Activated naive CD4-positive, alpha-beta T cell treated with anti-CD3 and anti-CD28 coated beads for 36 hours (primary cell): ENCODE measurements at places on chromosomes 3 and 15. TPM values are rescaled to one million over a fixed set of nuclear protein-coding genes. Genes with fewer than 3 reads are reported as not detected.

Gene FBXL22
- total RNA-seq = 0.44 TPM

Gene RPLP1
- 2,950 TPM for total RNA-seq

Gene GP5
- total RNA-seq = 0.64 TPM

- no peak for DNase-seq
Observed at GRCh38 chr15:46525984-46526725, 891.3 kb downstream of the SQOR start.

Gene SCG5
- total RNA-seq = 0.57 TPM

DNA sequence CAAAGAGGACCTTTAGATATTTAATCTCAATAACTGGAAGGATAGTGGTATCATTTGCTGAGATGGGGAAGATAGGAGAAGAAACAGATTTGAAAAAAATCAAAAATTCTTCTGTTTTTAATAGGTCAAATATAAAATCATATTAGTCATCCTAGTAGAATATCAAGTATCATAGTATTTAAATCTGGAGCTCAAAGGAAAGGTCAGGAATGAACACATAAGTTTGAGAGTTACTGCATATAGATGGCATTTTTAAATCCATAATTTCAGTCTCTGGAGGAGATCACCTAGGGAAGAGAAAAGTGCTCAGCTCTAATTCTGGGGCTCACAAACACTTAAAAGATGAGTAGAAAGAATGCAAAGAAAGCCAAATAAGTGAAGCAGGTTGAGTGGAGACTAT, 24.9 kb upstream of the CFAP20DC start:
- no peak for DNase-seq

DNA sequence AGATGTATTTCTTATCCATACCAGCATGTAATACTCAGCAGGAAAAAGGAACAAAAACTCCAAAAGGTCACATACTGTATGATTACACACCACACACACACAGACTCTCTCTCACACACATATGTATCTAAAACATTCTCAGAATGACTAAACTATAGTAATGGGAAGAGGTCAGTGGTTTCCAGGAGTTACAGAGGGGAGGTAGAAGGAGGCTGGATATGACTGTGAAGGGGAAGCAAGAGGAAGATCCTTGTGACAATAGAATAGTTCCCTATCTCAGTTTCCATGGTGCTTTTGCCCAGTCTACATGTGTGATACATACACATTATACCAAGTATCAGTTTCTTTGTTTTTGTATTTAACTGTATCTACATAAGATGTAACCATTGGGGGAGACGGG, 190.1 kb downstream of the IL5RA start:
- no peak for DNase-seq

DNA sequence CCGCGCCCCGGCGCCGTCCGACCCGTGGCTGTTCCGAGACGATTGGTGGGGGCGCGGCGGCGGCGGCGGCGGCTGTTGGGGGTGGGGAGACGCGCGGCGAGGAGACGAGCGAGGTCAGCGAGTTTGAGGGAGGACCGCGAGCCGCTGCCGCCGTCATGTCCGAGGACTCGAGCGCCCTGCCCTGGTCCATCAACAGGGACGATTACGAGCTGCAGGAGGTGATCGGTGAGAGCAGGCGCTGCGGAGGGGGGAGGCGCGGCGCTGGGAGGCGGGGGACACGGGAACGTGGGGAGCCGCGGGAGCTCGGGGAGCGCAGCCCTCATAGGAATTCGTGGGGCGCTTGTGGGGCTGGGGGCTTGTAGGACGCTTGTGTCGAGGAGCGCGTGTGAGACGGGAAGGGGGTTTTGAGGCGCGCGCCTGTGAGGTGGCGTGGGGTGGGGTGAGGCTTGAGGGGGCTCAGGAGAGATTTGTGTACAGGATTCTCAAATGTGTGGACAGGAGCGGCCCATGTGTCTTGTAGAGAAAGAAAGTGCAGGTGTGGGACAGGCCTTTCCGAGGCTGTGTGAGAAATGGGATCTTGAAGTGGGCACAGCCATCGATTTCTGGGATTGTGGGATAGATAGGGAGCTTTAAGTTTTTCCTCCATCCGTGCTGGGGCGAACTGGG, 518 bp downstream of the OXSR1 start:
- peak; percentile 48 for DNase-seq

Gene ZIC4
- not detected for total RNA-seq

GRCh38 chr3:110070161-110070916, 733.0 kb upstream of the DPPA4 start:
- no peak for DNase-seq

- no peak for DNase-seq
Observed at GRCh38 chr15:85133709-85134108, 152.1 kb downstream of the PDE8A start.

- no peak for DNase-seq
Observed at GRCh38 chr15:57312318-57313133, 63.8 kb upstream of the CGNL1 start.

DNA sequence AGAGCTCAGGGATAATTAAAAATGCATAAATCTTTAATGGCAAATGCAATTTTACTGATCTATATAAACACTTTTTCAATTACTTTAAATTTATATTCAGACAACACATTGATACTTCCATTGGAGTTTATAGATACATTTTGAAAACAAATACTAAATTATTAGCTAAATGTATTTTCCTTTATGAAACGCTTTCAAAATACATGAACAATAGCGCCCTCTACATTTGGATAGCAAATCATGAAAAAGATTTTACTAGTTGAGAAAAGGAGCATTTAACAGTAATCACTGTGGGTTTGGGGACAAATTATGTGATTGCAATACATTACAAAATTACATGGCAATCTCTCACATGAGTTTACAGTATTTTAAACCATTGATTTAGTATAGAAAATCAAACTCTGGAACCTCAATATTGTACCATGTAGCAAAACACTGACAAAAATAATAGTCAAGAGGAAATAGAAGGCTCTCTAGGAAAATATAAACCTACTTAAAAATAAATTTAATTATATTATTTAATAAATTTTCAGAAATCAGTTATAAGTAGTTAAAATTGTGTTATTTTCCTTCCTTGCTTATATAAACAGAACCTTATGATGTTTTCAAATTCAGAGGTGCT, 207.9 kb downstream of the ZIC1 start:
- no peak for DNase-seq

DNA sequence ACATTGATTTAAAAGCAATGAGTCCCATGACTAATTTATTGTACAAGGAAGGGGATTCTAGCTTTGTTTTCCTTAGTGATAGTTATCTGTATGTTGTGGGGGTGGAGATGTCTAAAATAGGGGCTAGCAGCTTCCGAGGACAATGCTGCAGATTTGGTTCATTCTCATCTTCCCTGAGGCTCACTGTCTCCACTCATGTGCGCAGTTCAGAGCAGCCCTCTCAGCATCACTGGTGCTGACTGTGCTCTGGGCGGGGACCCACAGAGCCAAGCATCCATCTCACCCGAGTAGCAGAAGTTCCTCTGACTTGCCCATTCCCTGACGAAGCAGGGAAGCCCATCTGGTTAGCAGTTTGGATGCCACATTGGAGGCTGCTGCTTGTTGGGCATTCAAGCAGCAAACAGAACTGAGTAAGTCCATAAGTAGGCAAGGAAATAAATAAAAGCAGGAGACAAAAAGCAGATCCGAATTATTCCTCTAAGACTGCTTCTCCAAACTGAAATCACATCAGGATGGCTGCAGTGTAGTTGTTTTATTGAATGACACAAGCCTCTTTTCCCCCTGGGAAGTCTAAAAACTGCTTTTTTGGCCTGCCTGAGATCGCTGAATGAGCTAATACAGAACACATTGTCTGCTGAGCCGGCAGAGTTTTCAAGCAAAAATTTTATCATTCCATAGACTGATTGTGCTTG, 27.5 kb downstream of the RARB start:
- no peak for DNase-seq

- DNase-seq = no peak
Observed at GRCh38 chr3:142228964-142229363, 3.6 kb upstream of the GK5 start.

DNA sequence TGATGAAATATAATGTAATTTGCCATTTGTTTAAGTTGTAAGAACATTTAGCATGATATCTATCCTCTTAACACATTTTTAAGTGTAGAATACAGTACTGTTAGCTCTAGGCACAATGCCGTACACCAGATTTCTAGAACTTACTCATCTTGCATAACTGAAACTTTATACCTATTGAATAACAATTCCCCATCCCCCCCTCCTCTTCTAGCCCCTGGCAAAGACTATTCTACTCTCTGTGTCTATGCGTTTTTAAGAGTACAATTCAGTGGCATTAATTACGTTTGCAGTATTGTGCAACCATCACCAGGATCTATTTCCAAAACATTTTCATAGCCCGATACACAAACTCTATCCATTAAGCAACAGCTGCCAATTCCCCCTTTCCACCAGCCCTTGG, 261.7 kb downstream of the PLOD2 start:
- no peak for DNase-seq

Gene ADIPOQ
- total RNA-seq = not detected

DNA sequence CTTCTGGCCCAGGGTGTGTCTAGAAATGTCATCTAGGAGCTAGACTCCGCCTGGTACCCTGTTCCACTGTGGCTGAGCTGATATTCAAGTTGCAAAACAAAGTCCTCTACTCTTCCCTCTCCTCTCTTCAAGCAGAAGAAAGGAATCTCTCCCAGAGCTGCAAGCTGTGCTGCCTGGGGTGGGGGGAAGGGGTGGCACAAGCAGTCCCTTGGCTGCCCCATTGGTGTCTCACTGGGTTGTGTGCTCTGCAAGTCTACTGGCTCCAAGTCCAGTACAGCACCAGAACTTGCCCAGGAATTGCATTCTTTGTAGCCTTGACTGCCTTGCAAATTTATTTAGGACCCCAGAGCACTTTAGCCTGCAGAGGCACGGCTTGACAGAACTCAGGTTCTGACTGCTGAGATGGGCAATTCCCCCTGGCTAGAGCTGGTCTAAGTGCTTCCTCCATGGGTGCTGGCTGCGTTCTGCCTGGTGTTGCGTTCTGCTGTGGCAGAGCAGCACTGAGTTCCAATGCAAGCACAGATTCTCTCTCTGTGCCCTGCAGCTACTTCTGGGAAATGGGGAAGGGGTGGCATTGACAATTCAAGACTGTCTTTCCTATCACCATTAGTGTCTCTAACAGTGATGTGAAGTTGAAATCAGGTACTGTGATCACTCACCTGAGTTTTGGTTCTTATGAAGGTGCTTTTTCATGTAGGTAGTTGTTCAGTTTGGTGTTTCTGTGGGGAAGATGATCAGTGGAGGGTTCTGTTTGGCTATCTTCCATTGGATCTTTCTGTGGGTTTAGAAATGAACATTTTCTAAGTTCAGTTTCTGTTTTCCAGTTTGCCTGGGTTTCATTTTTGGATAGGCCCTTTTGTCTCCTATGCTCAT, 39.5 kb downstream of the OXSR1 start:
- DNase-seq = no peak

Gene GJD2
- total RNA-seq = not detected

GRCh38 chr15:88467073-88467934, at the start of the genes MRPL46 and MRPS11:
TSS of gene MRPL46 (minus strand) at chr15:88467388. CDS start at chr15:88467377, 11 bp downstream.
TSS of gene MRPS11 (plus strand) at chr15:88467708. CDS start at chr15:88467718, 10 bp downstream.
- peak; percentile 93 for DNase-seq

DNA sequence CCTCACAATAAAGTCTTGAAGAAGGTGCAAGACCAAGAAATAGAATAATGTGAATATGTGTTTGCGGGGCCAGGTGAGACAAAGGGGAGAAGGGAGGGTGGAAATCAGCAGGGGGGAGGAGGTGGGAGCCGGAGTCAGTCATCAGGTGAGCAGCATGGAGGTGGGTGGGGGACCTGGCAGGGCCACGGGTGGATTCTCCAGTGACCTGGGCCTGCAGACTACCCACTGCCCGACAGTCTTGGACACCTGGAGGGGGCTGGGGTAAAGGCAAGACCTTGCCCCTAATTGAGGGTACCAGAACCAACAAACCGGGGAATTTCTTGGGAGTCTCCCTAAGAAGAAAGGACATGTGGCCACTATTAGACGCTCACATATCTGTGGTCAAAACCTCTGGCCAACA, 95.8 kb downstream of the CHSY1 start:
- DNase-seq = no peak

Gene PAK6
- not detected for total RNA-seq

GRCh38 chr3:39106851-39107387, 508 bp downstream of the GORASP1 start:
- DNase-seq = peak; percentile 28

Gene CD200R1
- total RNA-seq = 1.1 TPM

Gene IL17RC
- 0.21 TPM for total RNA-seq

- DNase-seq = no peak
Observed at GRCh38 chr3:9122732-9123364, 126.6 kb downstream of the SRGAP3 start.

GRCh38 chr3:51921081-51921578, 18.0 kb upstream of the IQCF1 start:
- DNase-seq = no peak

Gene CRYGS
- total RNA-seq = 1.5 TPM

DNA sequence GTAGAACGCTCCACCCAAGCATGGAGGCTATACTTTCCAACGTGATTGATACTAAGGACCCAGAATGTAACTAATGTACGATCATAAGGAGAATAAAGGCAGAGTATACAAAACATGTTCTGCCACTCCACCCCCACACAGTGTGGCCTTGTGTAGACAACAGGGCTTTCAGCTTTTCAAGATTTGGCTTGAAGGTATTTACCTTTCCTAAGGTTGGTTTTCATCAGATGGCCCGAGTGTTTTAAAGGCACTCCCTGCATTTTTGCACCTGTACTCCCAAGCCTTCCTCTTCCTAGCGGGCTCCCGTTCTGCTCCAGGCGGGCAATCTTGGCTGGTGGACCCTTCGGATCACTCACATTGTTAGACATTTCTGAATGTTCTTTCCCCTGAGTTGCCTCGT, 4.6 kb downstream of the SATB1 start:
- DNase-seq = no peak

DNA sequence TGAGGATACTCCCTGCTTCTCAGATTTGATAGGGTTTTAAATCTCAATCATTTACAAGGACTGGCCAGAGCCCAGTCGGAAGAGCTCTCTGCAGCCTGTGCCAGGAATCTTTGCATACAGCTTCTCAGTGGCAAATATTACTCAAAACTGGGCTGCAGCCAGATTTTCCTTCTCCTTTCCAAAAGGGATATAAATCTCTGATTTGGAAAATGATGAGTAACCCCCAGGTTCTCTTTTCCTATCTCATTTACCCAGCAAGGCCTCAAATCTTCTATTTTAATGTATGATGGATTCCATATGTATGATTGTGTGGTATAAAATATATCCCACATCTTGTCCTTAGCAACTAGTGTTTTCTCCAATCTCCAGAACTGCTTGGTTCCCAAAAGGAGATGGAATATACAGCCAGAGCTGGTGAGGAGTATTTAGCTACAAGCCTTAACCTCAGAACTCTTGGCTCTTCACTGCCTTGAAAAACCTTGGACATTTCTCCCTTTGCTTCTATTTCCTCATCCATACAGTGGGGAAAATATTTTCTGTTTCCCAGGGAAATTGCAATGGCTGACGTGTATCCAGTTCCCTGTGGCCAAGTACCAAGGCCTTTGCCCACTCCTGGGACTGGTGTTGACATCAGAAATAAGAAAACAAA, 114.4 kb downstream of the ATG7 start:
- no peak for DNase-seq

Gene TMEM108
- not detected for total RNA-seq

- DNase-seq = no peak
Observed at GRCh38 chr3:11195201-11195600, 40.9 kb downstream of the HRH1 start.
